Osteocyte (in vitro differentiated cells): ENCODE measurements at places on chromosomes 3 and 15. TPM values are rescaled to one million over a fixed set of nuclear protein-coding genes. Genes with fewer than 3 reads are reported as not detected.

GRCh38 chr3:114646526-114646925 lies 352.7 kb downstream of the TIGIT start:
- H3K27ac ChIP-seq, result no peak overlapping the region
- no peaks in the 10 kb centered on the region for H3K27me3 ChIP-seq
- peaks cover 42% of the 10 kb centered on the region for H3K4me1 ChIP-seq
- no peak overlapping the region for H3K4me3 ChIP-seq
- H3K36me3 ChIP-seq, result peaks cover 2% of the 10 kb centered on the region
- DNase-seq, result no peak

DNA sequence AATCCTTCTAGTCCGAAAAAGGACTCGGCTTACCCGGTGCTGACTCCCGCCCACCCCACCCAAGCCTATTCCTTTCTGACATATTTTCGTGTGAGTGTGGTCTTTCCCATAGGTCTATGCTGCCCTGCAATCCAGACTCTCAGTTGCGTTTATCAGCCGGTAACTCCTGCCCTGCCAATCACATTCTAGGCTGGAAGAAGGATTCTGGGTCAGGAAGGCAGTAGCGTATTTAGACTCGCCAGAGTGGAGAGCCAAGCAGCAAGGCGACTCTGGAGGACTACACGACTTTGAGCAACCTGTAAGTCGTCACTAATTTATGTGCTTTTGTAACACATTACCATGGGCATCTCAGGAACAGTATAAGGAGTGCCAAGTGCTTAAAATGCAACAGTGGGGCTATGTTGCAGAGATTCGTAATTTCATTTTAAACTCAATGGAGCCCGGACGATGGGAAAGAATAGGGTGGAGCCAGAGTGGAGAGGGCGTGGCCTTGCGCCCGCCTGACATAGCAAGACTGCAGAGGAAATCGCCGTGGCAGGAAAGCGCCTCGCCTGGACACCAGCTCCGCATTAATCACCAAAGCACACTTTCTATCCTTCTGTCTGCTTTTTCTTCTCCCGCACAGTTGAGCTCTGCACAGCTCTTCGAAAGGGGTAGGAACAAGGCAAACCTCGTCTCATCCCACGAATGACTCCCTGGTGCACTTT lies 1044.2 kb downstream of the AGBL1 start:
- no peaks in the 10 kb centered on the region for H3K27me3 ChIP-seq
- no peak for DNase-seq
- H3K4me3 ChIP-seq, result no peak overlapping the region
- H3K4me1 ChIP-seq, result no peaks in the 10 kb centered on the region
- no peaks in the 10 kb centered on the region for H3K36me3 ChIP-seq

Gene FOXL2
- total RNA-seq, result 0.21 and 0.24 TPM in 2 replicates

Gene PXK
- 37.0 and 39.1 TPM in 2 replicates for total RNA-seq

DNA sequence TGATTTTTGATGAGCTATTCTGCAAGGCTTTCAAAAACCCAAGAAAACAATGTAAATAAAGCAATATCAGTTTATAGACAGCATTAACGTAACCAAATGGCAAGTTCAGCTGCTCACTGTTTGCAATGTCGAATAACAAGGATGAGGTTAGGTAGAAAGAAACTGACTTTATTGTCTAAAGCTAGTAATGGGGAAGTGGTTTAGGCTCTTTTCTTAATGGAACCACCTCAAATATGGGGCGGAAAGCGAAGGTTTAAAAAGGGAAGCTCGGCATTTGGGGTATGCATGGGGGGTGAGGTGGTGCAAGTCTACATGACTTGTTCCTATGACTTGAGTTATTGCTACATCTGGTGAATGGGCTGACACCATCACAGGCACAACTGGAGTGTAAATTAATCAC lies 1060.2 kb downstream of the NSUN3 start:
- DNase-seq, result no peak
- H3K27me3 ChIP-seq, result peaks cover 2% of the 10 kb centered on the region
- H3K4me3 ChIP-seq, result no peak overlapping the region
- no peak overlapping the region for H3K27ac ChIP-seq
- H3K4me1 ChIP-seq, result peaks cover 7% of the 10 kb centered on the region
- no peaks in the 10 kb centered on the region for H3K36me3 ChIP-seq

Gene PARP15
- 0.08 TPM in 1 of 2 replicates, not detected in the other for total RNA-seq

GRCh38 chr3:50163572-50164455 lies 8.7 kb downstream of the SEMA3F start:
- H3K27me3 ChIP-seq, result no peaks in the 10 kb centered on the region
- H3K27ac ChIP-seq, result peak overlapping the region; percentile 56
- no peak overlapping the region for H3K4me3 ChIP-seq
- no peak for DNase-seq
- no peaks in the 10 kb centered on the region for H3K36me3 ChIP-seq

DNA sequence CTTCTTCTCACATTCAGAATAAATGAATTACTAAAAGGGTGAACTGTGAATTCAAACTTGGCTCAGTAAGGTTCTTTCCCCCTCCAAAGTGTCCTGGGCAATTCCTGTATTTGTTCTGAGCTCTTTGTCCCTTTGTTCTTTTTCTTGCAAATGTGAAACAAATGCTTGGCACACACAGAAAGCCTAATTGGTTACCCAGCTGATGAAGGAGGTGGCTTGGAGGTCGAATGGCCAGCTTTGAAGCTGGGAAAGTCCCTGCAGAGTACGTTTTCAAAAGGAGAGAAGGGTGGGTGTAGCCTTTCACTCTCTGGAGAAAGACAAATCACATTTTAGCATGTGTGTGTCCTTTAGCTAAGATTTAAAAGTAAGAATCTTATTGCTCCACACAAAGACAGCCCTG lies 154.4 kb downstream of the PEX5L start:
- no peak overlapping the region for H3K27ac ChIP-seq
- H3K36me3 ChIP-seq, result no peaks in the 10 kb centered on the region
- no peak overlapping the region for H3K4me3 ChIP-seq
- DNase-seq, result no peak

Gene MYD88
- total RNA-seq, result 13.3 TPM in 2 replicates

DNA sequence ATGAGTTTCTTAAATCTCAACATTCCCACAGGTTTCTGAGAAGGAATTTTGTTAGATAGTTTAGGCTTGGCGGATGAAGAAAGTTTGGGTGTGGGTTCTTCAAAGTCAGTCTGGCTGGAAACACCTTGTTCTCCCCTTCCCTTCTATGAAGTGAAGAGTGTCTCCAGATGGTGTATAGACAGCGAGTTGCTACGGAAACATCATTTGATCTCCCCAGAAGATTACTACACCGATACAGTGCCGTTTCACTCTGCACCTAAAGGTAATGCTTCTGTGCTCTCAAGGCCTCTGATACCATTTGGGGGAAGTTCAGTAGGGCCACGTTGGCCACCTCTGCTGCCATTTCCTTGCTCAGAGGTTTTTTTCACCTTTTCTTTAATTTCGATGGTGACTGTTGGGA lies 20.6 kb downstream of the DLEC1 start:
- H3K36me3 ChIP-seq, result no peaks in the 10 kb centered on the region
- no peak overlapping the region for H3K4me3 ChIP-seq
- peaks cover 40% of the 10 kb centered on the region for H3K27me3 ChIP-seq
- no peak for DNase-seq

GRCh38 chr3:34212175-34212574 lies 413.7 kb downstream of the PDCD6IP start:
- peaks cover 31% of the 10 kb centered on the region for H3K36me3 ChIP-seq
- H3K27ac ChIP-seq, result peak overlapping the region; percentile 83
- peaks cover 83% of the 10 kb centered on the region for H3K4me1 ChIP-seq
- no peaks in the 10 kb centered on the region for H3K27me3 ChIP-seq
- DNase-seq, result no peak

GRCh38 chr3:51075221-51075775 lies 309.8 kb upstream of the MANF start:
- no peaks in the 10 kb centered on the region for H3K36me3 ChIP-seq
- DNase-seq, result no peak
- H3K27me3 ChIP-seq, result no peaks in the 10 kb centered on the region
- H3K4me3 ChIP-seq, result no peak overlapping the region
- no peaks in the 10 kb centered on the region for H3K4me1 ChIP-seq

Gene ACTC1
- total RNA-seq, result 3.8 and 4.0 TPM in 2 replicates

DNA sequence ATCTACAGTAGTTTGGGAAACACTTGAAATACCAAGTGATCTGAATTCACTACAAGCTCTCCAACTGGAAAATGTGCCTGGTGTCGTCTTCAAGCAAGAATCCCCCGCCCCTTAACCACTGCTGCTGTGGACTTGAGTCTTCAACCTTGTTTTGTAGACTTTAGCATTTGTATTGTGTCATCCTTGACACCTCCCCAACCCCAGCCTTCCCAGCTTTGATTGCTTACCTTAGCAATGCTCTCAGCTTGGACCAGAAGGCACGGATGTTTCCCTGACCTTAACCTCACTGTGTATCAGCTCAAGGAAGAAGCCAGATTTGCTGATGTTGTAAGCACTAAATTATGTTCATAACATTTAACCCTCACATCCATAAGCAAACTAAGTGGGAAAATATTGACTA lies 146.4 kb downstream of the IGF1R start:
- peaks cover 81% of the 10 kb centered on the region for H3K4me1 ChIP-seq
- H3K27ac ChIP-seq, result peak overlapping the region; percentile 37
- no peaks in the 10 kb centered on the region for H3K27me3 ChIP-seq
- H3K36me3 ChIP-seq, result no peaks in the 10 kb centered on the region

GRCh38 chr3:184719709-184720108 lies 7.8 kb upstream of the MAGEF1 start:
- H3K36me3 ChIP-seq, result peaks cover 1% of the 10 kb centered on the region
- no peak overlapping the region for H3K4me3 ChIP-seq
- DNase-seq, result no peak
- H3K27ac ChIP-seq, result no peak overlapping the region
- peaks cover 18% of the 10 kb centered on the region for H3K4me1 ChIP-seq

DNA sequence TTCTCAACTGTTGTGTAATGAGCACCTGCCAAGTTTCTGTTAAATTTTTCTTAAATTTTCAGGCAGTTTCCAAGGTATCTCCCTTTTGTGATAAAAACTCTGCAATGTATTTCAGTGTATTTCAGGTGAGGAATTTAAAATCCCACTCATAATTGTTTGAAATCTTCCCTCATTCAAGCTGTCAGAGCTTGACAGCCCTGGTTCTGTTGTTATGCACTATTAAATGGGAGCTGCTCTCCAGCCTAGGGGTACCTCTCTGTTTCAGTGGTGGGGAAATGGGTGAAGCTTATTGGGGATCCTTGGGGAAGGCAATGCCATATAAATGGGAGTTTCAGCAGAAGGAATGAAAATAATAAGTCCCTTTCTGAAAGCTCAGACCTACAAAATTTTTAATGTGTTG lies 178.0 kb upstream of the TMCO5A start:
- H3K4me1 ChIP-seq, result no peaks in the 10 kb centered on the region
- no peaks in the 10 kb centered on the region for H3K36me3 ChIP-seq
- peaks cover 17% of the 10 kb centered on the region for H3K27me3 ChIP-seq
- no peak overlapping the region for H3K4me3 ChIP-seq
- DNase-seq, result no peak
- no peak overlapping the region for H3K27ac ChIP-seq

DNA sequence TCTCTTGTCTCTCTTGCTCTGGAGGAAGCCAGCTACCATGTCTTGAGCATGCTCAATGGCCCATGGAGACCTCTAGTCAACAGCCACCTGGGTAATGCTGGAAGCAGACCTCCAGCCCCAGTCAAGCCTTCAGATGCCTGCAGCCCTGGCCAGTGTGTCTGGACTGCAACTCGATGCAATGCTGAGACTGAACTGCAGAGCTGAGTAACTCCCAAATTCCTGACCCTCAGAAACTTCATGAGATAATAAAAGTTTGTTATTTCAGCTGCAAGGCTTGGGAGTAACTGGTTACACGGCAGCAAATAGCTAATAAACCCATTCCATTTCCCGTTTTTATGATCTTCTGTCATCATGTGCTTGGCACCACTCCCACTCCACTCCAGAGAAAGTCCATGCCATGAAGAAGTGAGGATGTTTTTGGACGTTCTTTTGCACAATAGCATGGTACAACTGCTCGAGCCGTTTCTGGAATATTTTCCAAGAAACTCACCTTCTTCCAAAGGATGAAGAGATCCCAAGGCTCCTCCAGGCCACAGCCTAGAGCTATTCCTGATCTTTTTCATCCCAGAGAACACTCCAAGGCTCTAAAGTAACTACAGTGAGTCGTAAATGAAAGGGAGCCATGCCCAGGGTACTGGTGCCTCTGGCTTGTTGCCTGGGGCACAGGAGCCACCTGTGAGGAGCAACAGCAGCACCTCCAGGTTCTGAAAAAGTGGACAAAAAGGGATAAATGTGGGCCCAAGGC lies 72.0 kb upstream of the KLF13 start:
- H3K4me1 ChIP-seq, result peaks cover 30% of the 10 kb centered on the region
- peak overlapping the region; percentile 50 for H3K4me3 ChIP-seq
- H3K36me3 ChIP-seq, result peaks cover 2% of the 10 kb centered on the region
- H3K27ac ChIP-seq, result peak overlapping the region; percentile 93

Gene SLC22A13
- total RNA-seq, result 0.99 and 1.2 TPM in 2 replicates

Gene WDR72
- total RNA-seq, result 0.26 and 0.38 TPM in 2 replicates
